ENCODE measurements at places on chromosomes 2 and 18.

DNA sequence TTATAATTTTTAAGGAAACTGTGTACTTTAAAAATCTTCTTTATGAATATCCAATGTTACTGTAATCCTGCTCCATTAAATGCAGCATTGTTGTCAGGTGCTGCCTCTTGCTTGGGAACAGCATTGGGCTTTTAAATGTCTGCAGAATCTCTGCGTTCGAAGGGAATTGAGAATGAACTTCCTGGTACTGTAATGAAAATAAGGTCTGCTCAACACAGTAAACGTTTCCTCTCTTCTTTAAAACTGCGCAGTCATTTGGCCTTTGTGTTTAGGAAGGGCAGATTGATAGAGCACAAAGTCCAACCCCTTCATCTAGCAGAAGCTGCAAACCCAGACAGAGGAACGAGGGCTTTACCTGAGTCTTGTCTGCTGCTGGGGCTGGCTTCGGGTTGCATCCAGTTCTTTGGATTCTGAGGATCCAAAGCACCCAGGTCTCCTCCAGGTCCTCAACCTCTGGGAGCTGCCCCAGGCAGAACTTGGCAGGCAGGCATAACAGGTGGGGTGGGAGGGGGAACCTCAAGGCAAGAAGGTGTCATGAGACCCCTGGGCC is 104.5 kb downstream of the UGGT1 start:
- DNase-seq, result no peak

DNA sequence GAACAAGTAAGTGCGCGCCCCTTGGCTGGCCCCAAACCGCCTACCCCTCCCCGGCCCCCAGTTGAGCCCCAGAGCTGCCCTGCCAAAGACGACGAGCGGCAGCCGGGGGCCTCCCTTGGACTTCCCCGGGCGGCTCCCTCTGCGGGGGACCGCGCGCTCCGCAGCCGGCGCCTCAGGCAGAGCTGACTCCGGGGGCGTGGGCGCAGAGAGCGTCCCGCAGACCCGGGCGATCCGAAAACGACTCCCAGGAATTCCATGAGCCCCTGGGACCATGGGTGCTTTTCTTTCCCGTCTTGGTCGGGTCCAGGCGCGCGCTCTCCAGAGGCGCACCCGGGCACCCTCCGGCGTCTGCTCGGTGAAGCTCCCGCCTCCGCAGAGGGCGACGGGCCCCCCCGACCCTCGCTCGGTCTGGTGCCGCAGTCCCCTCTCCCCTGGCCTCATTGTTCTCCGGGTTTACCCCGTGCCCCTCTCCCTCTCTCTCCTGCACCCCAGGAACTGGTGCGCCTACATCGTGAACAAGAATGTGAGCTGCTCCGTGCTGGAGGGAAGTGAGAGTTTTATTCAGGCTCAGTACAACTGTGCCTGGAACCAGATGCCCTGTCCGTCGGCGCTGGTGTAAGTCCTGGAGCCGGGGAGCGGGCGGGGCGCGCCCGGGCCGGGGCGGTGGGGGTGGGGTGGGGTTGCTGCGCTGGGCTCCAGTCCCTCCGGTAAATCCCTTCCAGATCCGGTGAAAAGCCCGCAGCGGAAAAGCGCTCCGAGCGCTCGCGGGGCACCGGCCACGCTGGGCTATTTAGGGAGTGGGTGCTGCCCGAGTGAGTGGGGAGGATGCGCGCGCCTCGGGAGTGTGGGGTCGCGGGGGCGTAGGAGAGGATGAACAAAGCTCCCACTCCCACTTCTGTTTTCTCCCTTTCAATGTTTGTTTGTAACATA is 776 bp downstream of the EMILIN2 start:
- peak; percentile 54 for DNase-seq

DNA sequence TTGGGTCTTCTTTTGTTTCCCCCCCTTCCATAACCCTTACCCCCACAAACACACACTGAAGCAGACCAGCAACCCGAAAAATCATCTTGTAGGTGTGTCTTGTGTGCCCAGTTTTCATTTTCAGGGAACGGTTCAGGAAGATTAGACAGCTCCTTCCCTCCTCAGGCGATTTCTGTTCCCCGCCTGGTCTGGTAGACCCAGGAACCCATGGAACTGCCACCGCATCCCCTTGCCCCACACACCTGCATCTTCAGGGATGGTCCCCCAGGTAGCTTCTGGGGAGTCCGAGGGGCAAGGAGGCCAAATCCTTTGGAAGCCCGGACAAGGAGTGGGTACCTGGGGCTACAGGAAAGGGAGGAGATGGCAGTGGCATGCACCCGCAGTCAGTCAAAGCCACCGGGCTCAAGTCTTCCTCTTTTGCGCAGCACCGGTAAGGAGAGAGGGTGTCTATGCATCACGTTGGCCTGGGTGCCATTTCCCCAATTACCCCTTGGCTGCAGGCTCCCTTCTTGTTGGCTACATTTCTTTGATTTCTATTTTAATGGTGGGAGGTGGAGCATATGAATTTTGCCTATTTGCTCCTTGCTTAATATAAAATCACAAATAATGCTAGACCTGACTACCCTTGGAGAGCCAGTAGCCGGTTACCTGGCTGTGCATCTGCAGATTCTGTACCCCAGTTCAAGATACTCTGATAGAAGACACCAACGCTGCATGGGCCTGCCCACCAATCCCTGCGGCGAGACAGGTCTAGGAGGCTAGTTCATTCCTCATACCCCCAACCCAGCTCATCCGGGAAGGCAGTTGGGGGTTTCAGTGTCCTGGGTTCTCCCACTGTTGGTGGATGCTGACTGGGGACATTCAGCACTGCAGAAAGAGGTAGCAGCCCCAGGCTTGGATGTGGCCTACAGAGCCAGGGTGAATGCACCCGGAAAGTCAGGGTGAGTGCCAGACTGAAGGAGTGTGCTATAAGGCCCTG is 30.0 kb upstream of the ATP6V1B1 start:
- no peak for DNase-seq

DNA sequence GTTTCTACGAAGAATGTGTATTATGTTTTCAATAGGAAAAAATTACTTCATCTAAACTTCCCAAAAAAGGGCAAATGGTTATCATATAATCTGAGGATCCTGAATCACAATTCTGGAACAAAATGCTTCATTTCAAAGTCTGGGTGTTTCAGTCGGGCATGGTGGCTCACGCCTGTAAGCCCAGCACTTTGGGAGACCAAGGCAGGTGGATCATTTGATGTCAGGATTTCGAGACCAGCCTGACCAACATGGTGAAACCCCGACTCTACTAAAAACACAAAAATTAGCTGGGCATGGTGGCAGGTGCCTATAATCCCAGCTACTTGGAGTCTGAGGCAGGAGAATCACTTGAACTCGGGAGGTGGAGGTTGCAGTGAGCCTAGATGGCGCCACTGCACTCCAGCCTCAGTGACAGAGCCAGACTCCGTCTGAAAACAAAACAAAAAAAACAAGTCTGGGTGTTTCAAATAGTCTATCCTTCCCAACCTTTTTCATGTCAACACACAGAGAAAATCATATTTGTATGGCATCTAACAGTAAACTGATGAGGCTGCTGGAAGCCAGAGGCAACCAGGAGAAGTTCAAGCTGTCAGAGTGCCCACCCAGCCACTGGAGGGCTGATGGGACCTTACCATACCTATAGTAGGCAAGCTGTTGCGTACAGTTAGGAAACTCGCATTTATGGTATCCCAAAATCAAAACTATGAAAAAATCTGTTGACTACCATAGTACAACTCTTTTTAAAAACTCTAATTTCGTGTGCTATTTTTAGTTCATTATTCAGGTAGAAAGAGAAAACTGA is 14.6 kb downstream of the NBAS start:
- no peak for DNase-seq

GRCh38 chr2:74944987-74945787 is 13.3 kb upstream of the POLE4 start:
- DNase-seq, result no peak

DNA sequence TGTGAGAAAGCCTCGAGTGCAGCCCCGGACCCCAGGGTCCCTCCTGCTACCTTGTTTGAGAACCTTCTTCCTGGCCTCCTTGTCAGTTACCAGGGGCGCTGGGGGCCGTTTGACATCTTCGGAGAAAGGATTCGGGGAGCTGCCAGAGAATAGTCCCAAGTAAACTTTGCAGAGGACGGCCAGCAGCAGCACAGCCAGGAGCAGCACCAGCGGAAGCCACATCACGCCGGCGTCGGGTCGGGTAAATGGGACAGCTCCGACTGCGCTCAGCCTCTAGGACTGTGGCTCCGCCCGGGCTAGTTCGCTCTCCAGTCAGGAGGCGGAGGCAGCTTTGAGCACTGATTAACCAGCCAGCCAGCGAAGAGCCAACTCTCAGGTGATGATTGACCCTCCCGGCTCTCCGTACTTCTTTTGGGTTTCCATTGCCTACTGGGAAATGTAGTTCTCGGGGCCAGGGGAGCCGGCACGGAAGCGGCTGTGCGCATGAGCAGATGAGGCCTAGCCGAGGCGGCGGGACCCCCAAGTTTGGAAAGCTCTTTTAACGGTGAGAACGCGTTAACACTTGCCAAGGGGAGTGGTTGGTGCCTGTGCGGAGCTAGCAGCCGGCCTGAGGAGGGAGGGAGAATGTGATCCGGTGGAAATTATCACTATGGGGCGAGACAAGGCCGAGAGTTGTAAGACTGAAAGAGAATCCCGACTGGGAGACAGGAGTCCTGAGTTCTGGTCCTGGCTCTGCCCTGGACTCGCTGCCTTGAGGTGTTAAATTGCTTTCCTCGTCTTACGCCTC is at the start of the genes ELMOD3 and RETSAT:
Gene ELMOD3 (plus strand): TSS at position 484 of the 787 bp plus-strand sequence. CDS start 2,430 bp downstream, outside the sequence.
Gene RETSAT (minus strand): TSS at position 243 of the 787 bp plus-strand sequence. CDS start 21 bp downstream, at position 222.
- DNase-seq, result peak; percentile 82

DNA sequence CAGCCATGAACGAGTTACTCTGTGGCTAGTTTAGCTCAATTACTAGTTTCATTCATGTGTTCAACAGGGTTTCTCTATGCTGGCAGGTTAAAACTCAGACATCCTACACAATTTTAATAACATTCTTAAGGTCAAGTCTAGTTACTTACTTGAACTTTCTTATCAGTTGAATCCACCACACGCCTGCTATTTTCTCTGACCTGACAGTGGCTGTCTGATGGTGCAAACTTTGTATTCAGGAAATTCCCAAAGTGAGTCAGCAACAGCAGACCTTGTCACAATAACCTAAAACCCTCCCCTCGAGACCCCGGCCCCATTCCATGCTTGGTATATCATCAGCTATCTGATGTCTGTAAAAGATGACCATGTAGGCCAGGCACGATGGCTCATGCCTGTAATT is 20.8 kb upstream of the CIDEA start:
- DNase-seq, result no peak

DNA sequence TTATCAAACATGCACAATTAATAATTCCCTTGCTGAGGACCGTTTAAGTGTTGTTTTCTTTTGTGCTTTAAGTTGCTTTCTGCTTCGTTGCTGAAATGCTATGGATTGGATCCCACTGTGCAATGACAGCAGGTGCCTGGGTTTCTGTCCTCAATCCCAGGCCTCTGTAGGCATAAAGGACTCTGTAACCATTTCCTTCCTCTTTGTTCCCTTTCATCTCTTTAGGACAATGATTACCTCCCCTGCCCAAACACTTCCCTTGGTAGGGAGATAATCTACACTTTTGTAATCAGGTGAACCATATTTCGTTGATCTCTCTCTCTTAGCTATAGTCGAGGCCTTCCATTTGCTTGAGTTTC is 58.6 kb upstream of the LYPD6B start:
- DNase-seq, result no peak

DNA sequence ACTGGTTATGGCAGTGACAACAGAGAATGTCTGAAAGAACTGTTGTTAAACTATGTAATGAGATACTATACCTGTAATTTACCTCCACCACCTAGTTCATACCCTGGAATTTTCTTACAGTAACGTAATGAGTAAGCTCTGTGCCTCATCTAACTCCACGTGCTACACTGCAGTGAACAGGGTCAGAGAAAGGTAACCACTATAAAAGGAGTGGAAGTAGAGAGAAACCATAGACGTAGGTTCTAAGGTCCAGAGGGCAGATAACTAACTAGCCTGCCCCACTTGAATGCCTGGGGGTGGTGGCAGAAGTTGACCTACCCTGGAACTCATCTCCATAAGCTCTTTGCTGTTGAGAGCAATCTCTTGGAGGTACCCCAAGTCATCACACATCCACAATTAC is 32.0 kb upstream of the B4GALT6 start:
- DNase-seq, result no peak

DNA sequence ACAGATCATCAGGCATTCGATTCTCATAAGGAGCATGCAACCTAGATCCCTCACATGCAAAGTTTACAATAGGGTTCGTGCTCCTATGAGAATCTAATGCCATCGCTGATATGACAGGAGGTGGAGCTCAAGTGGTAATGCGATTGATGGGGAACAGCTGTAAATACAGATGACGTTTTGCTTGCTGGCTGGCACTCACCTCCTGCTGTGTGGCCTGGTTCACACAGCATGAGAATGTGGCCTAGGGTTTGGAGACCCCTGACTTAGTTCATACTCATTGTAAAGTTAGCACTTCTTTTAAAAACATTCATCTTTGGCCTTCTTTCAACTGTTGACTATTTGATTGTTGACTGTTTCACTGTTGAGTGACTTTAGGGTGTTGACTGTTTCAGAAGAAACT is 8.7 kb upstream of the CHMP1B start:
- DNase-seq, result no peak

GRCh38 chr18:74645679-74646078 is 48.0 kb downstream of the ZNF407 start:
- no peak for DNase-seq

- no peak for DNase-seq
Observed at GRCh38 chr18:41642756-41643155, 312.3 kb upstream of the PIK3C3 start.

DNA sequence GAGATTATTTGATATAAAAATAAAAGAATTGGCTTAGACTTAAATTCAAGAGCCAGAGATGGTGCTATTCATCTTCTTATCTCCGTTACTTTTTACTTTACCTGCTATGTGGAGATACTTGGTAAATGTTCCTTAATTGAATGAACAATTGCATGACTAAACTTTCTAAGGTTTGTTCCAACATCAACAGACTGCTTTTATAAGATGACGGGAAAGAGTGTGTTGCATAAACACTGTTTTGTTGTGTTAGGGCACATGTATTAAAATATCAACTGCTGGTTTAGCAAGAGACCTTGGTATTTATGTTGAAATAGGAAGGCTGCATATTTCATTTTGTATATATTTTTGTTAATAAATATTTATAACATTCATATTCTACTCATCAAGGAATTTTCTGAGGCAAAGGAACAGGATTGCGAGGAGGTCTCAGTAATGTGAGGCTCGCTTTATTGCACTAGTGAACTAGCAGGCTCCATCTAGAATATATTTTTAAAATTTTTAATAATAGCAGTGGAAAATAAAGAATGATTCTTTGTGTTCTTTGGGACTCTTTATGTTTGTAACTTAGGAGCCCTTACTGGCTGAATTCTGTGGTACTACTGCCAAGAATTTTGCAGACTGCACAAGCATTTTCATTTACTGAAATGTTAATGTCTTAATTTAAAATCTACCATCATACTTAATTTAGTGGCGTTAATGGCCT is 10.7 kb upstream of the NFE2L2 start:
- no peak for DNase-seq

GRCh38 chr2:48691935-48692691 is 63.4 kb downstream of the LHCGR start:
- DNase-seq, result no peak

DNA sequence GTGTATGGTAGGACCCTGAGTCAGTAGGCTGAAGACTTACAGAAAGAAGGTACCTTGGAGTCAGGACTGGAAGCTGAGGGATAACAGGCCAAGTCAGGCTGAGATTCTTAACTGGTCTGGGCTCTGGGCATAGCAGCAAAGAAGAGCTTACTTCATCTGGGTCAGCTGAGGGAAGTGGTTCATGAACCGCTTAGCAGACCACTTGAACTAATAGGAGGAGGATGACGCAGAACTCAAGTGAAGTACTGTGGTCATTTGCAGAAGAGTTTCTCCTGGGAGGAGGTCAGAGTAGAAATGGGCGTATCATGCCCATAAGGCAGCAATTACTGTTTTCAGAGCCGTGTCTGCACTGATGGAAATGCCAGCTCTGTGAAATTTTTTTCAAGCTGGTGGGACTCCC is 164.5 kb downstream of the LCLAT1 start:
- no peak for DNase-seq

GRCh38 chr2:33136056-33136455 is 189.3 kb downstream of the LTBP1 start:
- DNase-seq, result no peak

All from frontal cortex (tissue), 4 donors.